NCI-H526 treated with DMSO at 0.1 percent for 48 hours (cell line): ENCODE measurements at places on chromosomes 13 and 19.

GRCh38 chr19:5515737-5516136, 52.0 kb downstream of the TINCR start:
- DNase-seq: no peak

DNA sequence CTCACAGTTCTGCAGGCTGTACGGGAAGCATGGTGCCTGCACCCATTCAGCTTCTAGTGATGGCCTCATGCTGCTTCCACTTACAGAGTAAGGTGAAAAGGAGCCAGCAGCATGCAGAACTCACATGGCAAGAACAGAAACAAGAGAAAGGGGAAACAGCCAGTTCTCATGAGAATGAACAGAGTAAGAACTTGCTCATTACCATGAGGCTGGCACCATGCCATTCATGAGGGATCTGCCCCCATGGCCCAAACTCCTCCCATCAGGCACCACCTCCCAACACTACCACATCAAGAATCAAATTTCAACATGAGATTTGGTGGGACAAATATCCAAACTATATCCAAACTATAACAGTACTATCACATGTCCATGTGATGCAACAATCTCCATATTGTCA, 72.1 kb downstream of the KATNAL1 start:
- DNase-seq: no peak

DNA sequence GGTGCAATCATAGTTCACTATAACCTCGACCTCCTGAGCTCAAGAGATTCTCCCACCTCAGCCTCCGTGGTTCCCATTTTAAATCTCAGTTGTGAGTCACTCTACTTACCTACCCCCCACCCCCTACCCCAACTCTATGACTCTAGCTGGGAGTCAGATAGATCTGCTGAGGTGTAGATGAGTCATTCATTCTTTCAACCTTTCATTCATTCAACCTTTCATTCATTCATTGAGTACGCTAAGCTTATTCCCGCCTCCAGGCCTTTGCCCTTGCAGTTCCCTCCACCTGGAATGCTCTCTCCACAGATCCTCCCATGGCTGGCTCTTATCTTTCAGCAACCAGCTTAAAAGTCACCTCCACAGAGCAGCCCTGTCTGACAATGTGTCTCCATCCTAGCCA, 1.1 kb upstream of the MAST1 start:
- no peak for DNase-seq

GRCh38 chr19:41225238-41226052, 6.4 kb downstream of the AXL start:
- DNase-seq: no peak

DNA sequence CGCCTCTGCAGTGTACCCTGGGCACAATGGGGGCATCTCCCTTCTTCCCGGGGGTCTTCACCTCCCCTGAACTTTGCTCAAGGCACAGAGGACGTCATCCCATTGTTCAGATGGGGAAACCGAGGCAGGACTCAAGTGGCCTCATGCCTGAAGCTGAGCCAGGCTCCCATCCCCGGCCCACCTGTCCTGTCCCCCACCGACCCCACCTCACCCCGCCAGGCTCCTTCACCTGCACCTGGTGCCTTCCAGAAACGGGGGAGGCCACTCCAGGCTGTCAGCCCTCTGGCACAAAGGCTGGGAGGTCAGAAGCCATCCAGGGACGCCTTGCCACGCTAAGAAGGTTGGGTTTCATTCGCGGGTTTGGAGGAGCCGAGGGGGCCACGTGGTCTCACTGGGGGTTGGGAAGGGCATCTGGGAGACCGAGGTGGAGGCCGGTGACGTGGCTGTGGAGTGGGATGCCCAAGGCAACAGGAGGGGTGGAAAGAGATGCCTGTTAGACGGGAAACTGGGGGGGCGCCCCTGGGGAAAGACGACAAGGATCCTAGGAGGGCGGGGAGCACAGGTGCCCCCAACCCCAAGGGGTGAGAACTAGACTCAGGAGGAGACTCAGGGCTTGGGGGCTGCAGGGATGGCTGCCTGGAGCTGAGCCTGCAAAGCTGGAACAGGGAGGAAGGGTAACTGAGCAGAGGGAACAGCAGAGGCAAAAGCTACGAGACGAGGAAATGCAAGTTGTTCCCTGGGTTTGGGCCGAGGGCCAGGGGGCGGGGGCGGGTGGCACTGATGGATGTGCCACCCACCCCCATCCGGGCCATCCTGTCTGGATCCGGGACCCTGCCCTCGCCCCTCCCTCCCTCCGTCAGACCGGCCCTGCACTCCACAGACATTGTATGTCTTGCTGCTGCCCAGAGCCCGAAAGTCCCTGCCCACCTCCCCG, 6.0 kb upstream of the TCF3 start:
- DNase-seq: no peak

- no peak for DNase-seq
These were observed 34.1 kb downstream of the STK24 start for GRCh38 chr13:98542568-98543377.

DNA sequence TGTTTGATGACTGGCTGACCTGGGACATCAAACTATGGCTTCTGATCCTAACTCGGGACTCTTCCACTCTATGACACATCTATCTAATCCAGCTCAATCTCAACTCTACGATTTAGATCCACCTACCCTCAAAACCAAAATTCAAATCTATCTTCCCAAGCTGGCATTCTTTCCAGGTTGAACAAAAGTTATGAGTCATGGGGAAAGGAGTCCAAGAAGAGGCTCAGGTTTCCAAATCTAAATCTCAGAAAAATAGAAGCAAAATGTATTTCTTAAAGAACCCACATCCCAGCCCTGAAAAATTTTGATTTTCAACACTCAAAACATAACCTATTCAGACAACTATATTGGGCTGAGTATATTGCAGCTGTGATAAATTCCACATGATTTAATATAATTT, 143.9 kb upstream of the IPO5 start:
- no peak for DNase-seq

- no peak for DNase-seq
These were observed 4.5 kb downstream of the BICRA start for GRCh38 chr19:47613165-47614020.

- DNase-seq: no peak
These were observed 9.7 kb downstream of the PRKACA start for GRCh38 chr19:14107581-14108461.
